Type B pancreatic cell (in vitro differentiated cells): ENCODE measurements at places on chromosomes 12 and 14. TPM values are rescaled to one million over a fixed set of nuclear protein-coding genes. Genes with fewer than 3 reads are reported as not detected.

The KLRC1 gene
- not detected in 2 replicates for total RNA-seq

- DNase-seq, result no peak
These were observed 208.8 kb upstream of the EEA1 start for GRCh38 chr12:93137656-93138612.

The PHETA1 gene
- total RNA-seq, result 25.5 and 27.4 TPM in 2 replicates

The KERA gene
- 0.17 and 0.24 TPM in 2 replicates for total RNA-seq

- DNase-seq, result no peak
These were observed 73.4 kb downstream of the SPTB start for GRCh38 chr14:64806202-64806861.

GRCh38 chr14:94823556-94824341 lies 53.8 kb upstream of the GSC start:
- DNase-seq, result no peak

DNA sequence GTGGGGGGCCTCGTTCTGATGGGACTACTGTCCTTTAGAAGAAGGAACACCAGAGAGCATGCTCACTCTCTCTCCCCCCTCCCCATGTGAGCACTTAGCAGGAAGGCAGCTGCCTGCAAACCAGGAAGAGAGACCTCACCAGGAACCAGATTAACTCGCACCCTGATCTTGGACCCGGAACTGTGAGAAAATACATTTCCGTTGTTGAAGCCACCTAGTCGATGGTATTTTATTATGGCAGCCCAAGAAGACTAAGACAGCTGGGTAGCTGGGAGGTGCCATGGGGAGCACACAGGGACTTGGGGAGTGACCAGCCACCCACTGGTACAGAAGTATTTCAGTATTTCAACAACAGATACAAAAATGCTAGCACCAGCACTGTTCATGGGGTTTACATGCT lies 59.0 kb downstream of the VCPKMT start:
- no peak for DNase-seq

- DNase-seq, result no peak
These were observed 150.3 kb downstream of the CEP83 start for GRCh38 chr12:94309373-94309772.

- peak; percentile 69 for DNase-seq
These were observed 914 bp upstream of the PACS2 start for GRCh38 chr14:105313381-105314286.

DNA sequence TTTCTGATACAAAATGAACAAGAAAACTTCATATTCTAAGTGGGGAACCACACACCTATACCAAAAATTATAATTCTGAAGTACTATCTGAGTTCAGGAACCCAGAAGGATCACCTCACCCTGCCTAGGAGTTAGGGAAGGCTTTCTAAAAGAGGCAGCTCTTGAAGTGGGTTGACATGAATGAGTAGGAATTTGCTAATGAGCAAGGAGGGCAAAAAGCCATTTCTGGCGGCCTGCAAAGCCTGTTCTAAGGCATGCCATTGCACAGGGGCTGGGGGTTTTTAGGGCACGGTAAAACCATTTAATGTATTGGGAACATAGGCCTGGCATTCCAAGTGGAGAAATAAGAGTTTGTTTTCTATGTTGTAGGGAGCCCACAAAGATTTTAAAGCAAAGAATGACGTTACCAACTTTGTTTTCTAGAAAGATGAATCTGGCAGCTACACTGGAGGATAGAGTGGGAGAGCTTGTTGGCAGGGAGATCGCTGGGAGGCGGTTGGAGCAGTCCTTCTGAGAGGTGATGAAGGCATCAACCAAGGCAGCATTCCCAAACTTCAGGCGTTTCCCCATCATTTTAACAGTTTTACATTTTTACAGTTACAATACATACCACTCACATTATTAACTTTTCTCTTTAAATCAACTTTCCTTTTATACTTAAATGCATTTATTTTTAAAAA lies 14.1 kb downstream of the IFT43 start:
- no peak for DNase-seq

GRCh38 chr12:1691123-1692007 lies 495 bp downstream of the ADIPOR2 start:
- DNase-seq, result peak; percentile 77

The PROX2 gene
- total RNA-seq, result not detected in 2 replicates

The SCN8A gene
- 2.6 and 3.9 TPM in 2 replicates for total RNA-seq

GRCh38 chr14:67331368-67332125 lies 28.1 kb downstream of the ATP6V1D start:
- DNase-seq, result no peak

DNA sequence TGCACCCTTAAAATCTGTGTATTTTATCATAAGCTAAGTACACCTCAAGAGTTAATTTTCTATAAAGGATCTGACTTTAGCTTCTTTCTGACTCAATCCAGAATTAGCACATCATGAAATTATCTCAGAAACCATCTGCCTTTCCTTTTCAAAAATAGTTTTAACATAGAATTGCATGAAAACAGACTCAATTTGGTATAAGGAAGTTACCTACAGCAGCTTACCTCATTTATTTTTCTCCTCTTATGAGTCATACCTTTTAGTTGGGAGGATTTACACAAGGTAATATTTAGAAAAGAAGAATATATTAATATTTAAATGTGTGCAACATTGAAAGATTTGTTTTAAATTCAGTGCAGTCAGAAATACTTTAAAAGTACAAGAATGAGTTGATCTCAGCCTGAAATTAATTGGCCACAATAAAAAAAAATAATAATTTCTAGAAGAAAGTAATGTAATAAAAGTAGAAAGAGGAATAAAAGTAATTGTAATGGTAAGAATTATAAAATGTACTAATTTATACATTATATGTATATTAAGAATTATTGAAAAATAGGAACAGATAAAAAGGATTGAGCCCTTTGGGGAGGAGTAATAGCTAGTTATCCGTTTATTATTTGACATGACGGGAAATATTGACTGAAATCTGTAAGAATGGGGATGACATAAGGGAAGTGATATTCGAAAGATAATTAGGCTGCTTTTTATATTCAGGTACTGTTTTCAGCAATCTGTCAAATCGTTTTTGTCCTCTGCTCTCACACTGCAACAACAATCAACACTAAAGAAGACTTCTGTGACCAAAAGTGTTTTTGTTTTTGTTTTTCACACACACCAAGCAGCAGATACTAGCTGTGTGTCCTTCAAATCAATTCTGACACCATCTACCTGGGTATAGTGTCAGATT lies 20.5 kb downstream of the ADAM21 start:
- DNase-seq, result no peak

The PRR4 gene
- total RNA-seq, result 2.5 and 3.8 TPM in 2 replicates

DNA sequence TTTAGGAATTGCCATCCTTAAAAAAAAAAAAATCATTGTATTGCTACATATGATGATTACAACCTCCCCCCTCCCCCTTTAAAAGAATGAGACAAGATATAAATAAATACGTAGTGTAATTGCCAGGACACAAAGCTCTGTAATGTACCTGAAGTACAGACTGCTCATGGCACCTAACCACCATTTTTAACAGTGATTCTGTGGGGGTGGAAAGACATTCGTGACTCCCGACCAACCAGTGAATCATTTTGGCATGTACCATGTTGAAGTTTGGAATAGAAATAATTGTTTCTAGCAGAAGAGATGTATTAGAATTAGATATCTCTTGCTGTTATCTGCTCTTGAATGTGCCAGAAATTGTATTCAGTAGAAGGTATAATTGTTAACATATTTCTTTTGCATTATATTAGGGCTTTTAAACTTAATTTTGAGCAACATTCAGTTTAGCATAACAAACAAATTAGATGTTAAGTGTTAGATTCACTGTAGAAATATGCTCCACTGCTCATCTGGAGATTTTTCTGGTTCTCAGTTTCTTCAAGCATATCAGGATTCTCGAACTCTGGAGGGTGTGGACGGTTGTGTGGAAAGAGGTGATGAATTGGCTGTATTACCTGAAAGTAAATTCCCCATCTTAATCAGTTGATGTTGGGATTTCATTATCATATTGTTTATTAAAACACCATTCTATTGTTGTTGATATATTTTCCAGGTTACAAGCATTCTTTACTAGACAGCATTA lies 31.1 kb downstream of the FRS2 start:
- no peak for DNase-seq

DNA sequence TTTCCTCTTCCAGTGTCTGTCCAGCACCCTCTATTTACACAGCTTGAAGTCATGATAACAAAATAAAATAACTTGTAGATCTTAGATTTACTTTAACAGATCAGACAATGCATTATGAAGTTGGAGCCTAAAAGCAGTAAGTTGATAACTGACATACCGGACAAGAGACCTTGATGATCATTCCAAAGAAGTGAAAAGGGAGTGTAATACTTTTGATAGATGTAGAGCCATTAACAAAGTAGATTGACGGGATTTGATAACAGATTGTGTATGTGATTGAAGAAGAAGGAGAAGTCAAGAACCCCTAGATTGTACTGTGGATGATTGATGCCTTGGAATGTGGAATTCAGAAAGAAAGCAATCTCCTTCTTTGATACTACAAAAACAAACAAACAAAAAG lies 403.8 kb upstream of the MGAT4C start:
- no peak for DNase-seq

The TRHDE gene
- total RNA-seq, result 1.7 and 3.2 TPM in 2 replicates

- no peak for DNase-seq
These were observed 417.3 kb downstream of the SNAPC1 start for GRCh38 chr14:62179367-62180018.

- peak; percentile 79 for DNase-seq
These were observed 118.5 kb downstream of the TTC7B start for GRCh38 chr14:90697577-90698206.

DNA sequence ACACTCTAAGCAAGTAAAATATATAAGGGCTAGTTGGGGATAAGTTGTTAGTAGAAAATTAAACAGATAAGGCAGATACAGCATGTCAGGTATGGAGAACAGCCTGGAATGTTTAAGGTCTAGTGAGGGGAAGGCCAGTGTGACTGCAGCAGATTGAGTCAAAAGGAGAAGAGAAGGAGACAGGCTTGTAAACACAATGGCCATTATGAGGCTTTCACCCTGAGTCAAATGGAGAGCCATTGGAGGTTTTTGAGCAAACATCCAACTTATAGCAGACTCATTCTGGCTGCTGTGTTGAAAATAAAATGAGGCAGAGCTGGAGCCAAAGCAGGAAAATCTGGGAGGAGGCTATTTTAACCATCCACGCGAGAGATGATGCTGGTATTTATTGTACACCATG lies 142.0 kb downstream of the DUSP6 start:
- DNase-seq, result no peak

DNA sequence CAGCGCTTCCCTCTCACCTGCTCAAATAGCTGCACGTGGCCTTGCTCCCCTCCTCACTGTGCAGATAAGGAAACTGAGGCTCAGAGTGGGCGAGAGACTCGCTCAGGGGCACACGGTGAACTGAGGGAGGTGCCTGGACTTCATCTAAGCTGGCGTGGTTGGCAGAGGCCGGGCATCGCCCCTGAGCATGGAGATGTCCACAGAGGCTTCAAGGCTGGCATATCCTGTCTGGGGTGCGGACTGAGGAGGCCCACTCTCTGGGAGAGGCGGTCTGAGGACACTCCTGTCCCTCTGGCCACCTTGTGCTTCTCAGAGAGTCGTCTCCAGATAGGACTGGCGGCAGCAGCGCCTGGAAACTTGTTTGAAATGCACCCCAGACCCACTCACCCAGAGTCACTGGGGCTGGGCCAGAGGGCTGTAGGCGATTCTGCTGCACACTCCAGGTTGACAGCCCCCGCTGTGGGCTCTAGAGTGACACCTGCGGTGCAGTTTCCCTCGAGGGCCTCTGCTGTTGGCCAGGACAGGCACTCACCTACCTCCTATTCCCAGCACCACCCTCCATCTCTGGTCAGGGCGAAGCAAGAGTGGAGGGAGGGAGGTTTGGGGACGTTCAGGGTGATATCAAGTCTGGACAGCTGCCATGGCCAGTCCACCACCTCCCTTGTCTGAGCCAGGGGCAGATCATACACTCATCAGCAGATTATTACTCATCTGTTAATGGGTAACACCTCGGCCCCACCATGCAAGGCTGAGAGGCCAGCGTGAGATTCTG lies 11.2 kb upstream of the LBHD2 start:
- no peak for DNase-seq

The ADSS1 gene
- total RNA-seq, result 3.2 and 6.9 TPM in 2 replicates

GRCh38 chr14:62528296-62528695 lies 517.0 kb downstream of the KCNH5 start:
- no peak for DNase-seq

GRCh38 chr12:118055144-118055557 lies 5.8 kb downstream of the WSB2 start:
- DNase-seq, result no peak

GRCh38 chr12:41074473-41074769 lies 113.7 kb upstream of the PDZRN4 start:
- no peak for DNase-seq

DNA sequence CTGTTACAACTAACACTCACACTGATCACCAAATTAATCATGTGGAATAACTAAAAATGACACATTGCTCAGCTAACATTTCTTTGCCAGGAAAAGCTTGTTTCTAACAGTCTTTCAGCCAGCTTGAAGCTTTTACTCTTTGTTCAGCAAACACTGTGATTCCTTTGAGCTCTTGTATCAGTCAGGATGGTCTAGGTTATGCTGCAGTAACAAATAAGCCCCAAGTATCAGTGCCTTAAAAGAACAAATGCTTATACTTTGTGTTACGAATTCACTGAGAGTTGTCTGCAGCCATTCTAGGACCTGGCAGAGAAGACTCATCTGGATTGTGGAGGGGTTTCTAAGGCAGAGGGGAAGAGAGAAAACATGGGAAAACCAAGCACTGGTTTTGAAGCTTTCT lies 47.6 kb upstream of the PIWIL1 start:
- DNase-seq, result no peak

DNA sequence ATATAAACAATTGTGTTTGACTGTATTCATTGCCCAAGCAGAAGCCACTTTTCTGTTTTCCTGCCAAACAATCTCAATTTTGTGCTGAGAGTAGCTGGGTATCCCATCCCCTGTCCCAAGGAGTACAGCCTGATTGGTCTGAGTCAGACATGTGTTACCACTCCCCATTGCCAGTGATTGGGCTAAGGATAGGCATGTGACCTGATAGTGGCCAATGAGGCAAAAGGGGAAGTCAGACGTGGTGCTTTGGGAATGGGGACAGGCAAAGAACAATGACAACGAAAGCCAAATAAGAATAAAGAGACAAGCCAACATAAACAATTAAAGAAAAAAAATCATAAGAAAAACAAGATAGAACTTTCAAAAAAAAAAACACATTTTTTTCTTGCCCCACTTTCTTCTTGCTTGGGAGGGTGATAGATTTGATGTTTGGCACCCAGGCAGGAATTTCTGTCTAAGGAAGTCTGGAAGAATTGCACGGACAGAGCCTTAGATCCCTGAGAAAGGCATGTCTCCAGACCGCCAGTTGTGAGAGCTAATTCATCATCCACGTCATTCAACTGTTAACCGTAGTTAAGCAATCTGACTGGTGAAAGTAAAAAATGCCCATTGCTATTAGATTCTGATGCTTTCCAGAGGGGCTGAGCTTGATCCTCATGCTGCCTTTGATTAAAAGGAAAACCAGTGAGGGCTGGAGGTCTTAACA lies 626.6 kb upstream of the TMEM132C start:
- DNase-seq, result no peak

DNA sequence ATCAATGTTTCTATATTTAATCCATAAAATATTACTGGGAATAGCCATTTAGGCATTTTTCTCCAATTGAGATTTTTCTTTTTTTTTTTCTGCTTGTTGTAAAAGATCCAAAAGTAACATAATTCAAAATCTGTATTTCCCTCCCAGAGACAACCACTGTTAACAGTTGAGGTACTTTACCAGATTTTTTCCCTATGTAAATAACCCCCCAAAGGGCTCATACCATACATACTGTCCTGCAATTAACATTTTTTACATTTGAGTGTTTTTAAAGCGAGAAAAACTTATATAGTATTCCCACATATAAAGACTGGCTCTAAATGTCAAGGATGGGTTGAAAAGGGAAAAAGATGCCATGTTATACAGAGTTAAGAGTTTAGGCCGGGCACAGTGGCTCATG lies 18.1 kb downstream of the PPP1R12A start:
- no peak for DNase-seq

- DNase-seq, result no peak
These were observed 28.5 kb downstream of the TUBA1A start for GRCh38 chr12:49160399-49160798.
